ENCODE measurements at places on chromosomes 11 and 22. TPM values are rescaled to one million over a fixed set of nuclear protein-coding genes. Genes with fewer than 3 reads are reported as not detected.

DDX25 gene
- total RNA-seq: 16.4 TPM

DNA sequence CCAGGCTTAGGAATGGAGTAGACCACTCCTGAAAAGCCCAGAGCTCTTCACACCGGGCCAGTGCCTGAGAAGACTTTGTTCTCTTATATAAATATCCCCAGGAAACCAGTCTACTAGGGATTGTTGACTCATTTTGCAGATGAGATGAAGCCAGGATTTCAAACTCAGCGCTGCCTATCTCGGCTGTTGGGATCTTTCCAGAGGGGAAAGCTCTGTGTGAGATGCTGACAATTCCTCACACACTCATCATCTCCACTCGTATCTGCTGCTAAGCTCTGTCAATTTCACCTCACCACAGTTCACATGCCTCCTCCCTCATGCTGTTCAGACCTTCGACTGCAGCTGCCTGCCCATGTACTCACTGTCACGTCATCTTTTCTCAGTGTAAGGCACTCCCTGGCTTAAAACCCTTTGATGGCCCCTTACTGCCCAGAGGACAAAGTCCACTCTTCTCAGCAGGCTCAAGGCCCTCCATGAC, 12.5 kb downstream of the USH1C start:
- ATAC-seq: no peak

LSP1 gene
- 3.7 TPM for total RNA-seq

- no peak for ATAC-seq
Observed at GRCh38 chr11:123122852-123123251, 60.9 kb upstream of the HSPA8 start.

CHADL gene
- 0.24 TPM for total RNA-seq

- no peak for ATAC-seq
Observed at GRCh38 chr11:108863528-108863927, 198.7 kb downstream of the DDX10 start.

BIK gene
- total RNA-seq: 1.4 TPM

DNA sequence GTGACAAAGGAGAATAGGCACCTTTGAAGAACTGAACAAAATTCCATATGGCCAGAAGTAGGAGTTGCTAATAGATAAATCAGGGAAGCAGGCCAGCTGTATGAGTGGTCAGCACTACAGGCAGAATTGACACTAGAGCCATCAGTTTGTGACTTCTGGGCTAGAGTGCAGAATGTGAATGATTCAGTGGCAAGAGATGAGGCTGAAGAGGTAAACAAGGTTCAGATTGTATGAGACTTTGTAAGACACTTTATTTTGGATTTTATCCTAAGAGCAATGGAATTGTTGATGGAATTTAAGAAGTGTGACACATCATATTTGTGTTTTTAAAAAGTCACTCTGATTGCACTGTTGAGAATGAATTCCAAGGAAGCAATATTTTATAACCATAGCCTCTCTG, 12.9 kb downstream of the BIRC3 start:
- ATAC-seq: no peak

DNA sequence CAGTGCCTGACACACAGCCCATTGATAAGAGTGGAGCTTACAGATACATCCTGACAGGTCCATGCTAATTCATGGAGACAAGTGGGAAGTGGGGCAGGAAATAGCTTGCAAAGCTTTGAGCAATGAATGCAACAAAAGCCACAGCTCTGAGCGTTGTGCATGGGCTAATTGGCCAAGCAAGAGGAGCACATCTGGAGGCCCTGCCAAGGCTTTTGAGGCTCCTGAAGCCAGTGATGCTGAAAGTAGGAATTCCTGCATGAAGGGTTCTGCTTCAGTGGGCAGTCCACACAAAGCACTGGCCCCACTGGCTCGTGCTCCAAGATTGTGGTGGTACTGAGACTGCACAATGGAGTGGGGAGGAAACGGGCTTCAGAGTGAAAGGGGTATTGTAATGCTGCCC, 103.8 kb upstream of the CSNK2A3 start:
- ATAC-seq: no peak

CLCF1 gene
- total RNA-seq: 6.1 TPM

GRCh38 chr11:58805065-58805464, 39.4 kb downstream of the GLYATL2 start:
- ATAC-seq: no peak

DNA sequence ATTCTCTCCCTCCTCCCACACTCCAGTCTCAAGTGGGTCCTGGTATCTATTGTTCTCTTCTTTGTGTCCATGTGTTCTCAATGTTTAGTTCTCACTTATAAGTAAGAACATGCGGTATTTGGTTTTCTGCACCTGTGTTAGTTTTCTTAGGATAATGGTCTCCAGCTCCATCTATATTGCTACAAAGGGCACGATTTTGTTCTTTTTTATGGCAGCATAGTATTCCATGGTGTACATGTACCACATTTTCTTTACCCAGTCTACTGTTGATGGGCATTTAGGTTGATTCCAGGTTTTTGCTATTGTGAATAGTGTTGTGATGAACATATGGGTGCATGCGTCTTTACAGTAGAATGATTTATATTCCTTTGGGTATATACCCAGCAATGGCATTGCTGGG, 4.2 kb upstream of the INCENP start:
- no peak for ATAC-seq

MISFA gene
- total RNA-seq: 10.1 TPM

GRCh38 chr11:79906164-79906563, 465.3 kb upstream of the TENM4 start:
- ATAC-seq: no peak

MMP20 gene
- total RNA-seq: not detected

MPPED2 gene
- 23.2 TPM for total RNA-seq

- no peak for ATAC-seq
Observed at GRCh38 chr11:91365986-91366585, 858.5 kb upstream of the FAT3 start.

TYR gene
- 0.19 TPM for total RNA-seq

MS4A3 gene
- not detected for total RNA-seq

ANKK1 gene
- 0.36 TPM for total RNA-seq

SYT7 gene
- total RNA-seq: 13.5 TPM

DNA sequence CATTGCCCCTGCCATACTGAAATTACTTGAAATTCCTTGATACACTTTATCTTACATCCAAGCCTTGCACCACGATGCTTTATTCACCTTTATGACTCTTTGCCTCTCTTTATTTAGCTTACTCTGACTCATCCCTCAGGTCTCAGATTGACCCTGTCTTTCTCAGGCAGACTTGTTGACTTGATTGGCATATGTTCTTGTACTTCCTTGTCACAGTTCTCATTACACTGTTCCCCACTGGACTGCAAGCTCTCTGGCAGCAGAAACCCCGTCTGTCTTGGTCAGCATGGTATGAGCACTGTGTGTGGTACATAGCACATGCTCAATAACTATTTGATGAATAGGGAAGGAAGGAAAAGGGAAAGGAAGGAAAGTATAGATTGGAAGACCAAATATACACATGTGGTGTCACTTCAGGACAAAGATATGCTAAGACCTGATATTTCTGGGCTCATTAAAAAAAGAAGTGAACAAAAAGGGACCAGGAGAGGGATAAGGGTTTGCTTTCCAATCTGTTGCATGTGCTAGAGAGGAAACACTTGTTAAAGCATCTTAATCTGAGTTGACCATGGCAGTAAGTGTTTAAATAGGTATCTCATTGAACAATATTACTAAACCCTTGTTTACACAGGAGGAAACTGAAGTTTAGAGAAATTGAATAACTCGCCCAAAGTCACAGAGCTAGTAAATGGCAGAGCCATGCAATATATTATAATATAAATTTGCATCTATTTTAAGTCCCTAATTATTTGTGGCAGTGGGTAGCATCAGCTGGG, 7.2 kb downstream of the LYVE1 start:
- no peak for ATAC-seq

ST14 gene
- 0.87 TPM for total RNA-seq

FGF3 gene
- total RNA-seq: 0.23 TPM

NFAM1 gene
- 0.72 TPM for total RNA-seq

MRGPRX3 gene
- not detected for total RNA-seq

ADAMTS15 gene
- total RNA-seq: 1.1 TPM

Data from motor neuron (in vitro differentiated cells).